ENCODE measurements at places on chromosomes 3 and 15.
A peak's percentile ranks its signal among the peaks of the same experiment; 100 is the strongest.

GRCh38 chr15:83503595-83504364 is 56.6 kb downstream of the SH3GL3 start:
- DNase-seq: no peak

DNA sequence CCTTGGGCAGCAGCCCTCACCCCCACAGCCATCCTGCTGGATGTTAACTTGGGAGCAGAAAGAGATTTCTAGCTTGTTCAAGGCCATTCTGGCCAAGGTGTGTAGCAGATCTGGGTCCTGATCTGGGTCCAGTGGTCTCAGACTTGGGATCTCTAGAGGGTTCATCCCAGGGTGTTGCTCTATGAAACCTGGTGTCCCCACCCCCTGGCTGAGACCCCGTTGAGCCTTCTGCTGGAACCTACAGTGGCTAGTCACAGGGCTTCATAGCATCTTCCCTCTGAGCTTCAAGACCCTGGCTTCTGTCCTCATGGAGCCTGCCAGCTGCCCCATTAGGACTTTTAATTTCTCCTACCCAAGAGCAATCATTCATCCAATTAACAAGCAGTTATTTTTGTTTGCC is 64.3 kb downstream of the EPHB1 start:
- no peak for DNase-seq

- DNase-seq: no peak
These were observed 1280.9 kb downstream of the NSUN3 start for GRCh38 chr3:95343767-95344166.

DNA sequence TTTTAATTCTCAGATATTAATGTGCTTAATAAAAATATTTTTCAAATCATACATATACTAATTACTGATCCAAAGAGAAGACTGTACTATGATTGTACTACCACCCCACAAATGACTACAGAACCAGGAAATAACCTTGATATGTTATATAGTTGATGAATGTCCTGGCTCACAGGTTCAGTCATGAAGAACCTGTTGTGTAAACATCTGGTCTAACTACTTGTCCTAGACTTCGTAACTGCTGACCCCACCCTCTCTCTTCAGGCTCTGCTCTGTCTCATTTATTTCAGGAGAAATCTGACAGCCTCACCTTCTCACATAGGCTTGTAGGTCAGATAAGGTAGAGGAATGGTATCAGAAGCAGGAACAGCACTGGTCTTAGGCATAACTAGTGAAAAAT is 14.7 kb upstream of the CSTA start:
- no peak for DNase-seq

GRCh38 chr15:57025264-57025926 is 107.0 kb downstream of the TCF12 start:
- no peak for DNase-seq

DNA sequence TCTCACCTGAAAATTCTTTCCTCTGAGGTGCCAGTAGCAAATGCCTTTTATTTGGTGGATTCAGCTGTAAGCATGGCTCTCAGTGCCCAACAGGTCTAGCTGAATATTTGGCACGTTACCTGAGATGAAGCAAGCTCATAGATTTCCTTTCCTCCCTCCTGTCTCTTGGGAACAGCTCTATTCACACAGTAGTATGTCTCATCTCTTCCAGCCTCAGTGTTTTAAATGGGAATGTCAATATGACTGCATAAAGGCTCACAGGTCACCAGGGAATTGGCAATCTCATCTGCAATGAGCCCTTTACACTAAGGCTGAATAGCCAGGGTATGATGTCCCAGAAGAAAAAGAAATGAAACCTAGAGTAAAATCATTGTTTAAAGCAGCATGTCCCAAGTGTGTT is 733.5 kb downstream of the NTRK3 start:
- DNase-seq: no peak

- DNase-seq: no peak
These were observed 21.8 kb upstream of the KCNMB2 start for GRCh38 chr3:178514401-178514800.

- DNase-seq: no peak
These were observed 1087.4 kb downstream of the AGBL1 start for GRCh38 chr15:87167055-87167454.

- DNase-seq: no peak
These were observed 15.1 kb upstream of the TCAIM start for GRCh38 chr3:44323341-44323955.

- DNase-seq: no peak
These were observed 90.7 kb upstream of the FNDC3B start for GRCh38 chr3:171948674-171949073.

GRCh38 chr3:144626835-144627234 is 655.2 kb downstream of the DIPK2A start:
- DNase-seq: no peak

DNA sequence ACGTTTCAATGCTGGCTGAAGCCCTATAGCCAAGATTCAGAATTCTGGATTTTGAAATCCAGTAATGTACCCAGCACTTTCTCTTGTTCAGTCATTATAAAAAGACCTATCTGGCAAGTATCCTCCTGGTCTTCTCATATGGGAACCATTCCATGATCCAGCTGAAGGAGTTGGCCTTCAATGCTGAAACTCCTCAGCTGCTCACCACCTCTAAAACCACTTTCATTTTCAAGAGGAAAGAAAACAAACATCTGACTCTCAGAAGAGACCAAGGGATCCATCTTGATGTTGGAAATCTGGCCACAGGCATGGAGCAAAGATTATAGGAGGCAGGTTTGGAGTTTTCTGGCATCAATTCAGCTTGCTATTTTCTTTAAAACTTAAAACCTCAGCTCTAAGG is 235.4 kb downstream of the FMN1 start:
- DNase-seq: no peak

DNA sequence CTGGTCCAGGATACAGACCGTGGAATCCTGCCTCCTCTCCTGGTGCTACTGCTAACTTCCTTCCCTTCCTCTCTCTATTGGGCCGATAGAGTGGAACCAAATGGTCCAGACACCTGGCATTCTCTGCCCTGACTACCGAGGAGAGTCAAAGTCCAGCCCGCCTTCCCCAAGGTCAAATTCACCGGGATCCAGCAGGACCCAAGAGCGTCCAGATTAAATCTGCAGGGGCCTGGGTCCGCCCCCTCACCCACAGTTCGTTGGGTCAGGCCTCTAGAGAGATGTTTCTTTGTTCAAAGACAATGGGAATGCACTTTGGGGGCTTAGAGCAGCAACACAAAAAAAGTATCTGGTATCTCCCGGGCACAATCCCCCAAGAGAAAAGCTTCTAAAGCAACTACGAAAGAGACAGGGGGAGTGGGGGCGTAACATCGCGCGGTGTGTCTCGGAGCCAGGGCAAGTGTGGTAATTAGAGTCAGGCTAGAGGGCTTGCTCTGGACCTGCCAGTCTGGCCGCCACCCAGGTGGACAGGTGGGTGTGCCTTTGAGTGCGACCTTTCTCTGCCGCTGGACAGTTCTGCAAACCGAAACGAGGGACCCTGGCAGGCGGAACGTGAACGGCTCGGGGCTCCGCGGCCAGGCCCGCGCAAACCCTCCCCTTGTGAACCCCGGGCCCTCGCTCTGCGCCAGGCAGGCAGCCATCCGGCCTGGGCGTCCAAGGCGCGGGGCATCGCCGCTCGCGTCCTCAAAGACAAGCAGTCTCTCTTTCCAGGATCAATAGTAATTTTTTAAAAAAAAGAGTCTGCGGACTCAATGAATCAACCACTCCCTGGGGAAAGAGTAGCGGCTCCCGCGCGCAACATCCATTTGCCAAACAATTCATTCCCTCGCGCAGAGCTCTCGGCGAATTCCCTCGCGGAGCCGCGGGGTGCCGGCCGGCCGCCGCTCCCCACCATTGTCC is 806 bp downstream of the KLHL25 start:
- DNase-seq: no peak

GRCh38 chr3:169945313-169945712 is 21.3 kb upstream of the SEC62 start:
- no peak for DNase-seq

GRCh38 chr3:71575433-71575832 is 8.1 kb downstream of the FOXP1 start:
- no peak for DNase-seq

GRCh38 chr3:186236357-186237020 is 125.5 kb downstream of the DGKG start:
- DNase-seq: no peak

DNA sequence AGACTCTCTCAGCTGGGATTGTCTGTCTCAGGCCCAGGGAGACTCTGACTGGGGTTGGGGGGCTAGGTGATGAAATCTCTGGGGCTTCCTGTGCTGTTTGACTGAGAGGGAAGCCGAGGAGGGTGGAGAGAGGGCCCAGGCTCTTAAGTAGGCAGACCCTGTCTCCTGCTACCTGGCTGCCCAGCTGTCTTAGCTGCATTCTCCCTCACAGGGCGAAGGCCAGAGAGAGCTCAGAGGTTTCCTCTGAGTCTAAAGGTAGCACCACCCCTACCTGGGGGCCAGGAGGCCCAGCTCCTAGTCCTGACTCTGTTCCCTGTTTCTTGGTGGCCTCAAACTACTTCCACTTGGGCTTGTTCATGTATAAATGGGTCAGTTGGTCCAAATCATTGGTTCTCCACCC is 24.4 kb downstream of the SMAD6 start:
- DNase-seq: no peak

GRCh38 chr15:92576597-92577200 is 78.9 kb downstream of the FAM174B start:
- DNase-seq: no peak

DNA sequence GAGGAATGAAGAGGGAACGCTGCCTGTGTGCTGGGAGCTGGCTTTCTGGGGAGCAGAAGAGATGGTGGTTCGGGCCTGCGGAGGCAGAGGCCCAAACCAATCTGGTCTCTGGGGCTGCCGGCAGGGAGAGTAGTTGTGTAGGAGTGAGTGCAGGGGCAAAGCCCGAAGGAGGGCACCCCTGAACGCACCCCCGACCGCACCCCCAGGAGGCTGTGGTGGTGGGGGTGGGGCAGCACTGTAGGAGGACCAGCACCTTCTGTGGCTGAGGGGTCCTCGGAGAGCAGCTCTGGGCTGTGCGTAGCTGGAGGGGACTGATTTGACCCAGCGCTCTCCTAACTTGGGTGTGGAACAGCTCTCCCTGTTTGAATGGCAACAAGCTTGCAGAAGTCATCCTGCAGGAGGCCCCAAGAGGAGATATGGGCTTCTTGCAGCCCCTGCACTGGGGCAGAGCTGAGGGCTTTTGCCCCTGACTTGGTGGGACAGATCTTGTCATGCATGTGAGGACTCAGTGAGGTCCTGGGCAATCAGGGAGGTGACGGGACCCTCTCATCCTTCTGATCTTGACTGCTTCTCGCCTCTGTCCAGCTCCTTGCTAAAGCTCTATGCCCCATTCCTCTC is 26.1 kb downstream of the C15orf39 start:
- DNase-seq: no peak

- DNase-seq: no peak
These were observed 23.1 kb upstream of the SKOR1 start for GRCh38 chr15:67801926-67802914.

DNA sequence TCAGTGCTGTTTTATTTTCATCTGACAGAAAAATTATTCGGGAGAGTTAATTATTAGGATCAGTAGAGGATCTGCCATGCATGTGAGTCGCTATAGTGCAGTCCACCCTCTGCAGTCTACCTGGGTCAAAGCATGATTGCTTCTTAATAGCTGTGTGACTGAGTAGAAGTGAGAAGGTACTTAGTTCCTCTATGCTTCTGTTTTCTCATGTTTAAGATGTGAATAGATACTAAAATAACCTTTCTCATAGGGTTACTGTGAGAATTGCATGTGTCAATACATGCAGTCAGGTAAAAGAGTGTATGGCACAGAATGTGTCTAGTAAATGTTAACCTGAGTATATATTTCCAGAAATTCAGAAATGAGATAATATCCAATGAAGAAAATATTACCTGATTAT is 435.7 kb downstream of the NAALADL2 start:
- no peak for DNase-seq

- no peak for DNase-seq
These were observed 11.9 kb upstream of the ARHGEF3 start for GRCh38 chr3:56813653-56813960.

GRCh38 chr15:61530769-61531168 is 301.7 kb upstream of the RORA start:
- DNase-seq: no peak

DNA sequence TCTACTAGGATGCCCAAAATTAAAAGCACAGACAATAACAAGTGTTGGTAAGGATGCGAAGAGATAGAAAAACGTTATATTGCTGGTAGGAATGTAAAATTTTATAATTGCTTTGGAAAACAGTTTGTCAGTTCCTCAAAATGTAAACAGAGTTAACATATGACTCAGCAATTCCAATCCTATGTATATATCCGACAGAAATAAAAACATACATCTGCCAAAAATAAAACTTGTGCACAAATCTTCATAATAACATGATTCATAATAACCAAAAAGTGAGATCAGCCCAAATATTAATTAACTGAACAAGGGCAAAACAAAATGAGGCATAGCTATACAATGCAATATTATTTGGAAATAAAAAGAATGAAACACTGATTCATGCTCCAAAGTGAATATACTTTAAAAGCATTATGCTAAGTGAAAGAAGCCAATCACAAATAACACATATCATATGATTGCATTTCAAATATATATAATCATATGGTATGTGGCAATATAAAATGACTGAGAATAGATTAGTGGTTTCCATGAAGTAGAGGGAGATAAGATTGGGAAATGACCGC is 609.3 kb downstream of the IGSF11 start:
- no peak for DNase-seq

- DNase-seq: no peak
These were observed 28.0 kb downstream of the ARHGAP31 start for GRCh38 chr3:119322021-119322834.

DNA sequence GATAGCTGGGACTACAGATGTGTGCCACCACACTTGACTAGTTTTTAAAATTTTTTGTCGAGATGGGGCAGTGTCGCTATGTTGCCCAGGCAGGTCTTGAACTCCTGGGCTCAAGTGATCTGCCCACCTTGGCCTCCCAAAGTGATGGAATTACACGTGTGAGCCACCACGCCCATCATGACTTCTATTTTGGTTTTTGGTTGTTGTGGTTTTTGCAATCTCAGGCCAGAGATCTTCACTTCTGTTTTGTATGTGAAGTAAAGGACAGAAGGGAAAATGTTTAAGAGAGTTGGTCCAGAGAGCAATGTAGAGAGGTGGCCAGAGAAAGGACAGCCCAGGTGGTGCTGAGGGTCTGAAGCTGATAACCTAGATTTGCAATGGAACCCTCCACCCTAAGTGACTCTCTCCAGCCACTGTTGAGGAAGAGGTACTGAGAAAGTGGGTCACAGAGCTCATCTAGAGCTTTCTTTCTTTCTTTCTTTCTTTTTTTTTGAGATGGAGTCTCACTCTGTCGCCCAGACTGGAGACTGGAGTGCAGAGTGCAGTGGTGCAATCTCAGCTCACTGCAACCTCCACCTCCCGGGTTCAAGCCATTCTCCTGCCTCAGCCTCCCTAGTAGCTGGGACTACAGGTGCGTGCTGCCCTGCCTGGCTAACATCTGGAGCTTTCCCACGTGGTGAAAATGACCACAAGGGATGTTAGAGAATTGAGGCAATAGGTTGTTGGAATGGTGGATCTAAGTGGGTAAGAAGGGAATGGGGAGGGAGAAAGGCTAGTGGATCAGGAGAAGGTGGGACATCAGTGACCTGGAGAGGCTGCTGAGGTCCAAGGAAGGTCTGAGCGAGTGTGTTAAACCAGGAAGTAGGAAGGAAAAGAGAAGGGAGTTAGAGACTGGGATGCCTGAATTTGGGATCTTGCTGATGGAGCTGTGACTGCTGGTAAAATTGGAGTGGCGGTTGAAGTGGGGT is 22.4 kb upstream of the SEMA4B start:
- DNase-seq: no peak

- peak; percentile 61 for DNase-seq
These were observed 23.6 kb downstream of the SEC61A1 start for GRCh38 chr3:128075522-128076482.
